ENCODE measurements at places on chromosomes 12 and 14.

- no peak for DNase-seq
Observed at GRCh38 chr14:101200650-101201516, 297.4 kb upstream of the RTL1 start.

- DNase-seq, result no peak
Observed at GRCh38 chr12:26341491-26341890, 146.1 kb downstream of the SSPN start.

DNA sequence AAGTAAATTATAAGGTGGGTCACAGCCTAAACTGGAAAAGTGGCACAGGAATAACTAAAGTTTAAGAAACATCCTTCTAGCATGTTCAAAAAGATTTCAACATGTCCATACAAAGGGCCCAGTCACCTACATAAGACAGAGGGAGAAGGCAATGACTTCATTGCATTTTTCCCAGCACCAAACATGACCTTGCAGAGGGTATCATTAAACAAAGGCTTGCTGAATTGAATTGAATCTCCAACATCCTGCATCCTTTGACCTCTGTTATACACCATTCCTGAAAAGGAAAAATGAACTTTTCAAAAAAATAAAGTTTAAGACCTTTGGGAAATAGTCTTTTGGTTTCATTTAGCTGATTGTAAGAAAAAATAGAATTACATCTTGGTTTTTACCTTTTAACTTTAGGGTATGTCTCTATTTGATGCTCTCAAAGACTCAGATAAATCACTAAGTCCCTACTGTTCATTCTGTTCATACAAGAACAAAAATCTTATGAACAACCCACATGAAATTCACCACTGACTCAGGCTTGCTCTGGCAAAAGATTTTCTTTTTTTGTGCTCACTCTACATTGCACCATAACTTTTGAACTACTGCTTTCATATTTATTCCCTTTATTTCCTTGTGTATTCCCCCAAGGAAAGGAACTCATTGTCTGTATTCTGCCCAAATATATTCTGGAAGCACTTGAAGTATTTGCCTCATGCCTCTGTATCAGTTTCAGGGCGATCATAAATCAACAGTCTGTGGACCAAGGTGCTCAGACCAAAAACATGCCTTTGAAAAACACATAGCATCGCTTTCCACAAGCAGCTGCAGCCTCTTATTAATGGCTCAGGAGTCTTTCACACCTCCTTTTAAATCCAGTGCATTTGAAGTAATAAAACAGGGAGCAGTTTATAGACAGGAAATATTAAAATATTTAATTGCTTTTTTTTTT is 121.7 kb downstream of the DUSP6 start:
- DNase-seq, result no peak

DNA sequence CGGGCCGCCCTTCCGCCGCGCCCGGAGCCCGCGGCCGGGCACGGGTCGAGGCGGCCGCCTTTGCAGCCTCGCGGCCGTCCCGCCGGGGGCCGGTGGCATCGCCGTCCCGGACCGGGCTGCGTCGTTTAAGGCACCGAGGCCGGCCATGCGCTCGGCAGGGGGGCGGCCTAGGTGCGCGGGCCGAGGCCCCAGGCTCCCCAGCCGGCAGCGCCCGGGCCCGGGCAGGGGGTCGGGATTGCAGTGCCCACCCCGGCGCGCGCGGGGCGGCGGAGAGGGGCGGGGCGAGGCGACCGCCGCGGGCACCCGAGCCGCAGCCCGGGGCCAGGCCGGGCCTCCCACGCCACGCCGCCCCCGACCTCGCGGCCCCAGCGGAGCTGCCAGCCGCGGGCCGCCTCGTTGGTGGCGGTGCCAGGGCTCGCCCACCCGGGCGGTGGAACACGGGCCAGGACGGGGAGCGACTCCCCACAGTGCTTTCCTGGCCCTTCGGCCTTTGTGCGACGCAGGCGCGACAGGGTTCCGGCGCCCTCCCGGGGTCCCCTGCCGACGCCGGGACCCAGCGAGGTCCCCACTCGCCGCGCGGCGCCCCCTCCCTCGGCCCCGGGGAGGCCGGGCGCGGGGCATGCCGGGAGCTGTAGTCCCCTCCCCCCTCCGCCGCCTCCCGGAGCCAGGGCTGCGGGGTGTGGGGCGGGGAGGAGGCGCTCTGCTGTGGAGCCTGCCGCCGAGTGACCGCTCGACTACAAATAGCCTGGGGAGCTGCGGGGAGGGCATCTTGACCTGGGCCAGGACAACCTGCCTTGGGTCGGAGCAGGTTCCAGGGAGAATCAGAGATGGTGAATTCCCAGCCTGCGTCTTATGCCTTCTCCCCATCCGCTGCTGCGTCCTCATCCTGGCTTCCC is 769 bp downstream of the FKBP4 start:
- DNase-seq, result peak; percentile 90

GRCh38 chr14:74085047-74085637 is 386 bp downstream of the LIN52 start:
- no peak for DNase-seq

- peak; percentile 11 for DNase-seq
Observed at GRCh38 chr12:57989838-57990237, 48.5 kb downstream of the ATP23 start.

Data from muscle of back (tissue), 13 donors.